ENCODE measurements at places on chromosomes 2 and 18. TPM values are rescaled to one million over a fixed set of nuclear protein-coding genes. Genes with fewer than 3 reads are reported as not detected.

DNA sequence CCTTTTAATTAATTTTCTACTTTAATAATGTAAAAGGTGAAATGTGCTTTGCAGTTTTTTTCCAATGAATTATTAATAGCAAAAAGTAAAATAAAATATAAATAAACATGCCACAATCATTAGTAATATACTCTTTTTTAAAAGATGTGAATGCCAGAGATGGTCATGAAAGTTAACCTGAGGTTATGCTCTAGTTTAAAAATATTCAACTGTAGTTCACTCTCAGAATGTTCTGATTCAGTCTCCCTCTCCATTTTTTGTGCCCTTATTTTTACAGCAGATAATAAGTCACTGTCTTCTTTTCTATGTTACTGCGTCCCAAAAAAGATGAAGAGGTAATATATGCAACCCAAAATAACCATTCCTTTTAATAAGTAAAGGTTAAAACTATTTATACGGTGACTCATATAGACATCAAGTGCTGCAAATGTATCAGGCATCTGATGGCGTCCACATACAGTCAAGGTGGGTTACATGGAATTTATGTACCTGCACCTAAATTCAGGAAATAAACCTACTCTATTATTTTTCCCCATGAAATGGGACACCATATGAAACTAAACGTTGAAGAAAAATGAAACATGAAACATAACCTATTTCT is 153.6 kb upstream of the ZNF804A start:
- no peak for DNase-seq

DNA sequence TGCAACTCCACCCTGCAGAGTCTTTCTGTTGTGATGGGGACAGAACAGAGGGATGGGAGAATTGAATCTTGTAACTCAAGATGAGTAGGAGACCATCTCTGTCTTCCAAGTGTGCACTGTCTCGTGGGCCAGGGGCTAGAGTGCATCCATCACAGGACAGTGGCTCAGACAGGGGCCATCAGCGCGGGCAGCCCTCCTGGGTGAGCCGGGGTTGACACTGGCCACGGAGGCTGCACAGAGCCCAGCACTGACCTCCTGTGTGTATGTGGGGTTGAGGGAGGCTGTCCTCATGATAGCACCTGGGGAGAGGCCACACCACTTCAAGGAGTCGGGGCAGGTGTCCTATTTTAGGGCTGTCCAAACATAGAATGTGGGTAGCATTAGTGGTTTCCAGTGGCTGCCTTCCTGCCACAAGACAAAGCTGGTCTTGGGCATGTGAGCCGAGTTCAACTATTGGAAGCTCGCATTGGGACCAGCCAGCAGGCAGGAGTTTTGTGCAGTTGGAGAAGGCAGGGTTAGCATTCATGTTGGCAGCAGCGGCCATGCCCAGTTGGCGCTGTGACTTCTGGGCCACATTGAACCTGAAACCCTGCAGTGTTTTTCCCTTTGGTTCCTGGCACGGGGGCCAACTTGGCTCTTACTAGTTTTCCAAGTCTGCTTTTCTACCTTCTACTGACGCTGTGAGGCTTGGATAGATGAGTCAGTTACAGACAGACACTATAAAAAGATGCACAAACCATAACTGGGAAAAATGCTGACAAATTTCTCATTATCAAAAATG is 45.3 kb downstream of the ACOXL start:
- DNase-seq, result no peak

The MLPH gene
- polyA plus RNA-seq, result 4.3 TPM

The LYPD6 gene
- 17.0 TPM for polyA plus RNA-seq

The SUPT7L gene
- polyA plus RNA-seq, result 60.5 TPM

The MYCN gene
- polyA plus RNA-seq, result 33.5 TPM

GRCh38 chr2:120774557-120775160 is 39.0 kb downstream of the GLI2 start:
- DNase-seq, result no peak

GRCh38 chr18:9824952-9825371 is 60.8 kb upstream of the TXNDC2 start:
- DNase-seq, result no peak

- no peak for DNase-seq
These were observed 78.2 kb upstream of the UXS1 start for GRCh38 chr2:106272216-106272807.

GRCh38 chr2:44772131-44772530 is 169.4 kb upstream of the SIX3 start:
- DNase-seq, result no peak

The ANKRD29 gene
- 0.72 TPM for polyA plus RNA-seq

DNA sequence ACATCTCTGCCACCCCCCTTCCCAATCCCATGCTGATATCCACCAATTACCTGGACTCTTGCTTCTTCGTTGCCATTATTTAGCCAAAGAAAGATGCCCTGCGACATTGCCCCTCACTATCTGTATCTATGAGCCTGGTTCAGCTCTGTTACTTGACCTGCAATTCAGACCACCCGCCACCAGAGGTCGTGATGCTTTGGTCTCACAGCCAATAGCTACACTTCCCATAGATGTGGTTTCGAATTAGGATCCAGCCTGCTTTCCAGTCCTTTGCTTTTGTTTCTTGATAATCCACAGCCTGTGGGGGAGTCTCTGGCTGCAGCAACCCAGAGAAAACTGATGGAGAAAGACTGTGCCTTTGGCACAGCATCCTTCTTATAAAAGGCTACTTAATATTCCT is 239.4 kb downstream of the KLHL29 start:
- DNase-seq, result no peak

GRCh38 chr18:30556112-30556511 is 486.4 kb downstream of the DSC3 start:
- DNase-seq, result no peak

DNA sequence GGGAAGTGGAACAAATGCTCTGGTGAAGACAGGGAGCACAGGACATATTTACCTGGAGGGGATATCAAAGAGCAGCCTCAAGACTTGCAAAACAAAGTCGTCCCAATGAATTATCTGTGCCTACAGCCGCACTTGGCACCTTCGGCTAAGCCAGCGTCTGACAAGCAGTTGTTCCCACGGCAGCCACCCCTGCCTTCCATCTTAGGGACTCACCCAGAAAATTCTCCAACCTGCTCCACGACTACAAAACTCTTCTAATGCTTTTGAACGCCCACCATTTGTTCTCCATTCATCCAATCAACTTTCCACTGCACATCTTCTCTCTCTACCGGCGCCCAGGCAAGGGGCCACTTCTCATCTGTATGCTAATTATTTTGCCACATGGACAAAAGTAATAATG is 7.0 kb downstream of the MYT1L start:
- no peak for DNase-seq

DNA sequence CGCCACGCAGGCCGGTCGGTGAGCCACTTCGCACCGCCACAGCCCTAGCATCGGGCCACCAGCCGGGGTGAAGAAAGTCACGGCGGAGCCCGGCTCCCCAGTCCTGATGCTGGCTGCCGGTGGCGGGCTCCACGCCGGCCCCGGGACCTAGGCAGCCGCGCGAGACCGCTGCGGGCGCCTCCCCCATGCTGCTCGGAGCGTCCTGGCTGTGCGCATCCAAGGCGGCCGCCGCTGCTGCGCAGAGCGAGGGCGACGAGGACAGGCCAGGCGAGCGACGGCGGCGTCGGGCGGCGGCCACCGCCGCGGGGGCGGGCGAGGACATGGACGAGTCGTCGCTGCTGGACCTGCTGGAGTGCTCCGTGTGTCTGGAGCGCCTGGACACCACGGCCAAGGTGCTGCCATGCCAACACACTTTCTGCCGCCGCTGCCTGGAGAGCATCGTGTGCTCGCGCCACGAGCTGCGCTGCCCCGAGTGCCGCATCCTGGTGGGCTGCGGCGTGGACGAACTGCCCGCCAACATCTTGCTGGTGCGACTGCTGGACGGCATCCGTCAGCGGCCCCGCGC is 433 bp downstream of the SH3RF3 start:
- DNase-seq, result no peak

- DNase-seq, result no peak
These were observed 256.8 kb downstream of the NEDD4L start for GRCh38 chr18:58300867-58301266.

The LGALSL gene
- polyA plus RNA-seq, result 33.8 TPM

The ALPP gene
- polyA plus RNA-seq, result not detected

The TEKT4 gene
- polyA plus RNA-seq, result 0.23 TPM

DNA sequence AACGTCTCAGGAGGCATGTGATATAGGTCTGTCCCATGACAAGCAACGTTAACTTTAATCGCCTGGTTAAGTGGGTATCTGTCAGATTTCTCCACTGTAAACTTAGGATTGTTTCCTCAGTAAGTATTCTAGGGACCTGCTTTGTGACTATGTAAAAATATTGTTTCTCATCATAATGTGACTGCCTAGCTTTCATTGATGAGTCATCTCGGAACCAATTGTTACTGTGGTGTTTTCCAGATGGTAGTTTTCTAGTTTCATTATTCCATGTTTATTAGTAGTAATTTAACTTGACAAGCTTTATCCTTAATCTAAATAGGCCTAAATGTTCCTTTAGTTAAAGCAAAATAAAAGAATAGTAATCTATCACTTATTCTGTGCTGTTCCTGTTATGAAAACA is 28.2 kb upstream of the GATA6 start:
- no peak for DNase-seq

DNA sequence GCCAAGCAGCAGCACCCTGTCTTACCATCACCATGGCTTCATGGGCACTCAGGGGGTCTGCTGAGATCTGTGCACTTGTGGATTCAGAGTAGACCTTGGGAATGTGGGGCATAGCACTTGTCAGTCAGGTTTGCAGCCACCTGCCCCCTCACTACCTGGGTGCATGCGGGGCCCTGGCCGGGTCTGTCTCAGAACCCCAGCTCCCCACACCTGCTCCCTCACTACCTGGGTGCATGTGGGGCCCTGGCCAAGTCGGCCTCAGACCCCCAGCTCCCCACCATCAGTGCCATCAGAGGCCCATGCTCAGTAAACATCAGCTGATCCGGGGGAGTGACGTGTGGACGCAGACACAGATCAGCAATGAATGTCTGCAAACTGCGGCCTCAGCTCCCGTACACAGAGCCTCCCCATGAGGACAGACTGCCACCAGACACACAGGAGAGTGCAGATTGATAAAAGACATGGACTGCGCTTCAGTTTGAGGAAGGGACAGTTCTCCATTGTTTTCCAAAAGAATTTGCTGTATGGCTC is 205.1 kb downstream of the GLI2 start:
- no peak for DNase-seq

DNA sequence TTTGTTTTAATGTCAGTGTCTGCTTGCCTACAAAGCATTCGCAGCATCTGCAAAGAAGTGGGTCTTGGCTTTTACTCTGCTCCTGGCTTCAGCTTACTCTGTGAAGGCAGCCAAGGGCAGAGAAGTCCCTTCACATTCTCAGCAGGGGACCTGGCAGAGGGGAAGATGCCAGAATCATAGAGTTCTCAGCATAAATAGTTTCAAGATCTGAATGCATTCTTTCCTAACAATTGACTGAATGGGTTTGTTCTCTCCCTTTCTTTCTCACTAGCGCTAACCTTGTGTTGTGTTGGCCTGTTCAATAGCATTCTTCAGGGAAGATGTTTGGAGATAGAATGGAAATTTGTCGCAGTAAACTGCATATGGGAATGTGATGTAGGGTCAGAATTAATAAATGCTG is 106.9 kb downstream of the FARSB start:
- DNase-seq, result no peak

Measured in renal cortex interstitium (tissue), 15 donors.